ENCODE measurements at places on chromosomes 3 and 15.

DNA sequence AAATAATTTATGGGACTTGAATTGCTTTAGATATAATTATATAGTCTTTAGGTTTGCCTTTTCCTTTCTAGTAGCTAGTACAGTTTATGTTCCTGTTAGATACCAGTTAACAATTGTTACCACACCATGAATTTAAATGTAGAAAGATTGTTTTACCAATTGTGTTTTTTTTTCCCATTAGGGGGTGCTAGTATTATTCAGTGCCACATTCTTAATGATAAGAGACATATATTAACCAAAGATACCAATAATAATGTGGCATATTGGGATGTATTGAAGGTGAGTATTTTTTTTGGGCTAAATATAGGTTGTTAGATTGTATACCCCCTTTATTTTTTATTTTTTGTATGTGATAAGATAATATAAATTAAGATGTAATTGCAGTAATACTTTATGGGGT lies 27.7 kb downstream of the WDR48 start:
- no peak for DNase-seq

DNA sequence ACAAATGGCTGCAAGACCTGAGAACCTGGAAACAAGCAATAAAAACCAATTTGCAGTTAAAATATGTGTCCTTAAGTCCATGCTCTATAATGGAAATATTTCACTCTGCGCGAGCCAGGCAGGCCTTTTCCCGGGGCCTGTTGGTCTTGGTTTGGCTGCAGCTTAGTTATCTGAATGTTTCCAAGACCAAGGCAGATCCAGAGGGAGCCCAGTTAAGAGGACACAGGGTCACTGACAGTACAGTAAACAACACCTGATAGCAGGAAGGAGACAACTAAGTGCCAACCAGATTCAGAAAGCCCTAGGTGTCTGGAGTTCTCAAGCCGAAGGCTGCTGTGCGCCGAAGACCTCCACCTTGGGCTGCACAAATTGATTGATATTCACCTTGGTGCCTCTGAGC lies 32.8 kb downstream of the THSD4 start:
- no peak for DNase-seq

DNA sequence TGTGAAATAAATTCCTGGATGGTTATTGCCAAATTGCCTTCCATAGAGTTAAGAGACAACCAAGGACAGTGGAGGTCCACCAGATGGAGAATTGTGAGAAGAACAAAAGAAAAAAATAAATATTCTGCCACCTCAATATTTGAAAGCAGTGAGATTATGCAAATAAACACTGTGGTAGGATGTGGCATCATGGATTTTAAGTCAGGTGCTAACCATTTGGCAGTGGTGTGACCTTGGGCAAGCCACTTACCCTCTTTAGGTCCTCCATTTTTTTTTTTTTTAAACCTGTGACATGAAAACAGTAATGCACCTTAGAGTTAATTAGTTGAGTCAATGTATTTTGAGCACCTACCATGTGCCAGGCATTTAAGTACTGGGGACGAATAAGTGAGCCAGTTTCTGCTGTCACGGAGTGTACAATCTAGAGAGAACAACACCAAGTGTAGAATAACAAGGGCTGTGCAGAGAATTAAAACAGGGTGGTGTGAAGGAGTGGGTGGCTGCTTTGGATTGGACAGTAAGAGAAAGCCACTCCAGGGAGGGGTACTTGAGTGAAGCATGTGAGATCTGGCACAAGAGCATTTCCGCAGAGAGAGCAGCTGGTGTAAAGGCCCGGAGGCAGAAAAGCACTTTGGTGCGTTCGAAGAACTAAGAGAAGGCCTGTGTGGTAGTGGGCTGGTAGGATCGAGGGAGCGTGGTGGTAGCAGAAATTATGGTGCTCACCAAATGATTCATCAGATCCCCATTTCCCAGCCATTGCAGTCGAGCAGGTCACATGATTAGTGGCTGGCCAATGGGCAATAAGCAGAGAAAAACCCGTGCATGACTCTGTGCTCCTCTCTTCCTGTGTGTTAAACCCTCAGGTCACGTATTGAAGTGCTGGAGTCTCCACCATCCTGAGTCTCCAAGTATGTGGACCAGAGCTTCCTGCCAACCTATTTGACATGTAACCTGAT lies 39.2 kb downstream of the CCK start:
- DNase-seq: no peak

DNA sequence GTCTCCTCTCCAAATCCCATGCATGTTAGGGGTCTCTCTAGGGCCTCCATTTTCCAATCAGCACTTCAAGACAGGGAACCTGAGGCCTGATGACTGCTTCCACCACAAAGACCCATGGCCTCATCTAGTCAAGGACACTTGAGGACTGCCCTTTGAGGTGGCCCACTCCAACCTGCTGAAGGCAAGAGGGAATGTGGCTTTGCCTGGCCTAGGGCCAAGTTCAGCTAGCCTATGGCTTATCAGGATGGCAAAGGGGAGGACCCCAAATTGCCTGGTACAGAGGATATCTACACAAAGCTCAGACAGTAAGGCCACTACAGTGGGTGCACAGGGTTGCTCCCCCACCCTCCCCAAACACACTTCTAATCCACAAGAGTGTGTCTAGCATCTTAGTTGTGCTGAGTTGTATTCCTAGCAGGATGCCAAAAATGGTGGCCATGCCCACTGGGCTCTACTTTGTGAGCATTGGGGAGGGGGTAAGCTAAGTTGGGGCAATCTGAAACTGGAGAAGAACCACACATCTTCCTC lies 10.0 kb upstream of the GRAMD2A start:
- DNase-seq: no peak

GRCh38 chr15:85749261-85750151 lies 45.2 kb downstream of the KLHL25 start:
- no peak for DNase-seq

DNA sequence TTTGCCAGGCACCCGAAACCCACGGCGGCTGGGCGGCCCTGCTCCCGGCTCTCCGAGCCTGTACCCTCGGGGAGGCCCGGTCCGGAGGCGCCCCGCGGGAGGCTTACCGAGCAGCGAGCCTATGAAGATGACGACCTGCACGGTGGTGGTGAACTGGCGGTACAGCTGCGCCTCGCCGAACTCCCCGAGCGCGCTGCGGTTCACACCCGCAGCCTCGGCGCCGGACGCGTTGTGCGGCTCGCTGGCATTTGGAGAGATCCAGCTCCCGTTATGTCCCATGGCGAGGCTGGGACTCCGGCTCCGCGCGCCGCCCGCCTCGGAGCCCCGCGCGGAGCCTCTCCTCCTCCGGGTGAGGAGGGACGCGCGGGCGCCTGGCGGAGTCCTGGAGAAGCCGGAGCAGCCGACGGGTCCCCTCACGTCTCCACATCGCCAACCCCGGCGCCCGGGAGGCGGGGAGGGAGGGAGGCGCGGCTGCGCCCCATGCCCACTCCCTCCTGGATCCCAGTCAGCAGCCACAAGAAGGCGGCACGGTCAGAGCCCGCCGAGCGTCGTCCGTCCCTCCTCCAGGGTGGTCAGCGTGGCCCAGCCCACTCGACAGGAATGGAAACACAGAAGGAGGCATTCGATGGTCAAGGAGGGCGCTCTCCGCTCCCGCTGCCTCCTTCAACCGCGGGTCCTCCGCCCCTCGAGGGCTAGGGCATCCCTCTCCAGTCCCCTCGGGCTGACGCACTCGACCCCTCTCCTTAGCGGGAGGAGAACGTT lies at the start of gene GPR176:
GPR176 (minus strand) TSS at position 519 of the 762 bp plus-strand sequence; CDS start at position 279, 240 bp downstream.
- DNase-seq: peak; percentile 38

- peak; percentile 81 for DNase-seq
These were observed 9.6 kb upstream of the PSMD2 start for GRCh38 chr3:184289426-184289938.

DNA sequence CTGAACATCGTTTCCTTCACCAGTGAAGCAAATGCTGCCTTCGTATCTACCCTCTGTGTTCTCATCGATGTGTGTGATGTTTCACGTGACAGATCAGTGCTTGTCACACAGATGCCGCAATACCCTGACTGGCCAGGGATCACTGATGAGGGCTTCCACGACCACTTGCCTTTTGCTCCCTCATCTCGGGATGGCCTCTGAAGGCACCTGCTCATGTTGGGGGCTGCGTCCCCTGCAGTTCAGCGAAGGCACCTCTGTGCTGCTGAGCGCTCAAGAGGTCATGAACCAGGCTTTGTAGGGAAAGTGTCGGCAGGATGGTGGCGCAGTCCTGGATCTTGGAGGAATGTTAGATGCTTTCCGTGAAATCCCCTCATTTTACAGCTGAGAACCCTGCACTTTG lies 79.2 kb upstream of the KLF13 start:
- DNase-seq: no peak

DNA sequence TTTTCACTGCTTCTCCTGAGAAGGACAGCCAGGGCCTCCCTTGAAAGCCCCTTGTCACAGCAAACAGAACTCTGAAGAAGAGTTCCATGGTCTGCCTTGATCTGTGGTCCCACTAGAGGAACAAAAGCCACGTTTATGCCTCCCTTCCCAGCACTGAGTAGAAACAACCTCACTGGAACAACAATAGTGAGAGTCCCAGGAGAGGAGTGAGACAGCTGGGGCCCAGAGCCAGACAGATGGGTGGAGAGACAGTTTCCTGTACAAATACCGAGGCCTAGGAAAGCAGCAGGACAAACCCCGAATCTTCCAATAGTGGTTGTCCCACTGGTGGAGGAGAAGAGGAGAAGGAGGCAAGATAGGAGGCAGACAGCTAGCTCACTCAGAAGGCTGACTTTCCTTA lies 106.1 kb downstream of the WDR76 start:
- DNase-seq: no peak

DNA sequence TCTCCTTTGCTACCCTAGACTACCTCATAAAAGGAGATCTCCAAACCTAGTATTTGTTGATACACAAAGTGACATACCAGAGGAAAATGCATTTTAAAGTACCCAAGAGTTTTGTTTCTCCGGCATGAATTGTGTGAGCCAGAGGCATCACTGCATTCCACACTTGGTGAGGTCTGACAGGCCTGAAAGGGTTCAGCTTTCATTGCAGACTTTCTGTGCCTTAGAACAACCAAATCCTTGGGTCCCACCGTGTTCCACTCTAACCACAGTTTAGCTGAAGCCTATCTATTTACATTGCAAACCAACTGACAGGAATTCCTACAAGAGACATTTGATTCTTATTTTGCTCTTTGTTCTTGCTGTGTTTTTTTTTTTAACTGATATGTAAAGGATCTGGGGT lies 21.0 kb upstream of the EID1 start:
- DNase-seq: no peak

DNA sequence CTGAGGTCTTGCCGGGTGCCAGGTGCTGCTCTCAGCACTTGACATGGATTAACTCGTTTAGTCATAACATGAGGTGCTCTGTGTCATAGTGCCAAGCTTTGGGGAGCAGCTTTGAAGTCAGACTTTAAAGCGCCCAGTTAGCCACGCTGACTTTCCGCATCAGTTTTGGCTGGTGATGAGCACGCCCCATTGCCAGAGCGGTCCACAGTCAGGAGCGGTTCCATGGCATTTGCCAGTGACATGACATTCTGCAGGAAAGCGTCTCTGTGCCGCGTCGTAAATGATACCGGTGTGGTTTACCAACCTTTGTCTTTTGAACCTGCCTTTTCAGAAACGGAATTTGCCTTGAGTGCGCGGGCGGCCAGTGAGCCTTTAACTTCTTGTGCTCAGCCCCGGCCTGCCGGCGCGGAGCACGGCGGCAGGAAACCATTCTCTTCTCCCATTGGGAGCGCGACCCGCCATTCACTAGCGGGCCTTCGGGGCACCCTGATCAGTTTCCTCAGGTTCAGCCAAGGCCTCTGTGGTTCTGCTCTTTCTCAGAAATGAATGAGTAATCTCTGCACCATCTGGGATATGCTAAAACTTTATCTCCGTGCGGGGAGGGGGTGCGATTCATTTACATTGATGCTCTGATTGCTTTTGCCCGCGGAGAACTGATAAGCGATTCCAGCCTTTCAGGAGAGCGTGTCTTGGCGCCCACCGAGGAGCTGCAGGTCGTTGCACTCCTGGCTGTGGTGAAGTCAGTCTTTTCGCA lies 1.7 kb upstream of the SLC2A2 start:
- DNase-seq: peak; percentile 62

GRCh38 chr3:172140499-172141391 lies 101.4 kb downstream of the FNDC3B start:
- no peak for DNase-seq

DNA sequence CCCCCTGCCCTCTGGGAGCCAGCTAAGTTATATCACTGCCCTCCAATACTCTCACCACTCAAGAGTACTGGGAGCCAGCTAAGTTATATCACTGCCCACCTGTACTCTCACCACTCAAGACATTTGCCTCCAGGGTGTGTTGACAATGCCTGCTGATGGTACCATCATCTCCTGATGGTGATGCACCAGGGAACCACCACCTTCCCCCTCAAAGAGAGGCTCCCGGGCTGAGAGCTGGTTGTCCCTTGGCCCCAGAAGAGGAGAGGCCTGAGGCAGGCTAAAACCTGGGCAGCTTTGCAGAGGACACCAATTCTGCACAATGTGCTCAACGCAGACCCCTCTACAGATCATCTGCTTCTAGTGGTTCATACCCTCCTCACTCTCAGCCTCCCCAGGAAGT lies 7.5 kb upstream of the HAPLN3 start:
- DNase-seq: no peak

- no peak for DNase-seq
These were observed 35.2 kb downstream of the FAM81A start for GRCh38 chr15:59473226-59473625.

DNA sequence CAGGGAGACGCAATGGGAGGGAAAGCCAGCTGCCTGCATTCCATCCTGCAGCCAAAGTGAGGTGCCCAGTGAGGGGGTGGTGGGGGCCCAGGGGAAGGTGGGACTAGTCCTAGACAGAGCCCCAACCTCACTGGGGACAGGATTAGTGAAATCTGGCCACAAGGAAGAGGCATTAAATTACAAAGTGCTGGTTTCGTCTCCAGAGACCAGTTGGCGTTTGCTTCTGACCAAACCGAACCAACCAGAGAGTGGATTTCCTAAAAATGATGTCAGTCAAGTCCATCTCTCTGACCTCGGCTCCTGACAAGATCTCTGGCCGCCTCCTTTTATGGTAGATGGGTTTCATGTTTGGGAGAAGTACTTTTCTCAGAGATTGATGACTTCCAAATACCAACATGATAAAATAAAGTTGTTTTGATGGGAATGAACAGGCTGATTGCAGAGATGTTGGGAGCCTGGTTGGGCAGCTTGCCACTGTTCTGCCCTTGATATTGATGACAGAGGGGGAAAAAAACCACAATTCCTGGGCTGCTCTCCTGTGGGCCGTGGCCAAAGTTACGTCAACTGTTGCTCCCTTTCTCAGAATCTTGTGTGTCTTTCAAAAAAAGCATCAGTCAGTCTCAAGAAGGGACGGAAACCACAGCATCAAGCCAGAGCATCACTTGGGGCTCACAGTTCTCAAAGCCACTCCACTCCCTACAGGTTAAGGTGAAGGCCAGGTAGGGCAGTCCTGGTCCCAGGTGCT lies 24.6 kb downstream of the ITGA11 start:
- no peak for DNase-seq

- DNase-seq: no peak
These were observed 29.5 kb upstream of the ZNF445 start for GRCh38 chr3:44506961-44507360.

Measured in activated naive CD4-positive, alpha-beta T cell treated with anti-CD3 and anti-CD28 coated beads, Interleukin-2, amount 10 ng/mL, durations not matched to agents 7 days and 5 days (primary cell).